ENCODE measurements at places on chromosomes 1 and 21. TPM values are rescaled to one million over a fixed set of nuclear protein-coding genes. Genes with fewer than 3 reads are reported as not detected.

GRCh38 chr1:6602669-6603237 lies at the start of gene KLHL21:
TSS of gene KLHL21 (minus strand) at chr1:6602869. CDS start at chr1:6602817, 52 bp downstream.
- H3K4me3 ChIP-seq: peak within 1 kb of the TSS; percentile 89
- H3K27me3 ChIP-seq: no peaks in the 10 kb centered on the region
- H3K36me3 ChIP-seq: peaks cover 15% of the 10 kb centered on the region
- peaks cover 11% of the 10 kb centered on the region for H3K4me1 ChIP-seq

DNA sequence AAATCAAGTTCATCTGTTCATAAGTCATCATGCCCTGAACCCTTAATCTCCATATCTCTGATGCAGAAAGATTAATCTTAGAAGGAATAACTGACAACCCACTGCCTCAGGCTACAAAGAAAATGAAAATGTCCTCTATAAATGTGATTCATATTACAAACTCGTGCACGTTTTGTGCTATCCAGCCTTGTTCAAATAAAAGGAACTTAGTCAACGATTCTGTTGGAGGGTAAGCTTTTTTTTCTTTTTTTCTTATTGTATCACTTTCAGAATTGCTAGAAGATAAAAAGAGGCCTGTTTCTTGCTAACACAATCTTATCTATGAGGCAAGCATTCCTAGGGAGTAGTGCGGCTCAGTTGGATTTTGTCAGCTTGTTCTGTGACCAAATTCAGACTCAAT lies 228.4 kb downstream of the TM2D1 start:
- no peak overlapping the region for H3K4me3 ChIP-seq
- DNase-seq: no peak
- no peaks in the 10 kb centered on the region for H3K4me1 ChIP-seq
- no peaks in the 10 kb centered on the region for H3K27me3 ChIP-seq
- H3K27ac ChIP-seq: no peak overlapping the region
- no peaks in the 10 kb centered on the region for H3K36me3 ChIP-seq

DNA sequence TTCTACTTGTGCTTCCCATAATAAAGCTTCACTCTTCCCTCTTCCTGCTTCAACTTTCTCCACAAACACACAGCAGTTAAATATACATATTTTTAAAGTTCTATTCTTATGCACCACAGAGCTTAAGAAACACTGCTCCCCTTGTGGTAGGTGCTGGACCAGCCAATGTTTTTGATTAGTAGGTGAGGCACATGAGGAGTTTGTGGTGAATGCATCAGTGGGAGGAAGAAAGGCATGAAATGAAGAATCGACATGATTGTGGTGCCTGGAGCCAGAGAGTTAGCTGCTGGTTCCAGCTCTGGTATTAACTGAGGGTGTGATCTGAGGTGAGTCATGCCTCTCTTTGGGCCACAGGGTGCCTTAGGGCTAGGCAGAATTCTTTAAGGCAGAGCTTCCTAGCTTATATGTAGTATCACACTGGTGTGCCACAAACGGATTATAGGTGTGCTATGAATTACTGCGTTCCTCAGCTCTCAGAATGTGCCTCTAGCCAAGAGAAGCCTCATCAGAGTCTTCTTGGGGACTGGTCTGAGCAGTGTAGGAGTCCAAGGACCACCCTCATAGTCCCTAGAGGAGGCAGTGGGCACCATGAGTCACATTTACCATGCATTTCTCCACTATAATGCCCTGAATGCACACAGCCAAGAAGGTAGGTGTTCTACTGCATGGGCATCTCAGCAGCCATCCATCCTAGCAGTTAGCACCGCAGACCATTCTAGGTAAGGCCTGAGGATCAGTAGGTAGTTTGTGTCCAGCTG lies 97.4 kb upstream of the SGIP1 start:
- no peak overlapping the region for H3K4me3 ChIP-seq
- H3K27ac ChIP-seq: no peak overlapping the region
- peak; percentile 46 for DNase-seq
- H3K4me1 ChIP-seq: peaks cover 6% of the 10 kb centered on the region

- H3K27ac ChIP-seq: no peak overlapping the region
- H3K27me3 ChIP-seq: no peaks in the 10 kb centered on the region
- no peaks in the 10 kb centered on the region for H3K4me1 ChIP-seq
- no peaks in the 10 kb centered on the region for H3K36me3 ChIP-seq
These were observed 120.0 kb downstream of the SETD4 start for GRCh38 chr21:35940074-35940927.

DNA sequence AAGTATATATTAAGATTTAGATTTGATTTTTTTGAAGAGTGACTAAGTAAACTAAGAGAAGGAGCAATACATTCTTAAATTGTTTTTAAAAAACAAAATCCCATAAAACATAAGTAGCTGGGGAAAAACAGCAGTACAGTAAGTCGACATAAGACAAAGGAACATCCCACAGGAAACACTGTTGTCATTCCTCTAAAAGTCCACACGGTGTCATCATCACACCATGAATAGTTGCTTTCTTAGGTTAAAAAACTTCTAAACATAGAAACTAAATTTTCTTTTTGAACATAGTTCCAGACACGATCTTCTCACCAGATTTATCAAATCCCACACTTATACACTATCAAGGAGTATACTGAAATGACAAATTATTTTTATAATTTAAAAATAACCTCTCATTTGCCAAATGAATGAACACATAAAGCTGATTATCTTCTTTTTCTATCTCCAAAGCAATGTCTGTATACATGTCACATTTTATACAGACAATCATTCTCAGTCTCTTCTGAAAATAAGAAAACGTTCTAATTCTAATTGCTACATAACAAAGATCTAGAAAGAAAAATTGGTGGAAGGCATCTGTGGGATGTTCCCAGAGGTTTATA lies 15.8 kb downstream of the ODF2L start:
- DNase-seq: peak; percentile 73
- H3K27ac ChIP-seq: no peak overlapping the region
- peaks cover 4% of the 10 kb centered on the region for H3K36me3 ChIP-seq
- H3K27me3 ChIP-seq: no peaks in the 10 kb centered on the region

- no peaks in the 10 kb centered on the region for H3K4me1 ChIP-seq
- H3K4me3 ChIP-seq: no peak overlapping the region
- no peak overlapping the region for H3K27ac ChIP-seq
- no peaks in the 10 kb centered on the region for H3K27me3 ChIP-seq
- H3K36me3 ChIP-seq: no peaks in the 10 kb centered on the region
- no peak for DNase-seq
These were observed 110.3 kb upstream of the CHRM3 start for GRCh38 chr1:239276051-239276450.

GRCh38 chr1:156436141-156437036 lies 64.2 kb downstream of the MEF2D start:
- no peak for DNase-seq
- peaks cover 14% of the 10 kb centered on the region for H3K4me1 ChIP-seq
- peaks cover 98% of the 10 kb centered on the region for H3K27me3 ChIP-seq
- peak overlapping the region; percentile 27 for H3K4me3 ChIP-seq

GRCh38 chr1:159652506-159652905 lies 61.9 kb downstream of the CRP start:
- DNase-seq: no peak
- H3K4me1 ChIP-seq: no peaks in the 10 kb centered on the region
- H3K27ac ChIP-seq: no peak overlapping the region
- no peaks in the 10 kb centered on the region for H3K36me3 ChIP-seq
- H3K27me3 ChIP-seq: peaks cover 35% of the 10 kb centered on the region

DNA sequence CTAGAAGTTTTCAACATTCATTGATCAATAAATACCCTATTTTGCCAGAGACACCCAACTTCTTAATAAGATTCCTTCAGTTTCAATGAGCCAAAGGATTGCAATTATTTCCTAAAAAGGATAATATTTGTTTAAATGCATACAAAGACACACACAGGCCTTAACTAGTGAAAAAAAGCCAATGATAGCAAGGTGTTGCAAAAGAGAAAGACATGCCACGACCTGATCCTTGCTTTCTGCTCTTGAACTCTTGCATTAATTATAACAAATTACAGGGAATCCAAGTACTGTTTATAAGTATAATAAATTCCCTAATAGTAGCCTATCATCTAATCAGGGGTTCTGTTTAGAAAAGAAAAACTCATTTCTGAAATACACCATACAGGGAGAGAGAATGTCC lies 131.1 kb downstream of the PTPN14 start:
- peak overlapping the region; percentile 46 for H3K27ac ChIP-seq
- no peak overlapping the region for H3K4me3 ChIP-seq
- H3K36me3 ChIP-seq: no peaks in the 10 kb centered on the region
- no peaks in the 10 kb centered on the region for H3K27me3 ChIP-seq
- DNase-seq: no peak

DNA sequence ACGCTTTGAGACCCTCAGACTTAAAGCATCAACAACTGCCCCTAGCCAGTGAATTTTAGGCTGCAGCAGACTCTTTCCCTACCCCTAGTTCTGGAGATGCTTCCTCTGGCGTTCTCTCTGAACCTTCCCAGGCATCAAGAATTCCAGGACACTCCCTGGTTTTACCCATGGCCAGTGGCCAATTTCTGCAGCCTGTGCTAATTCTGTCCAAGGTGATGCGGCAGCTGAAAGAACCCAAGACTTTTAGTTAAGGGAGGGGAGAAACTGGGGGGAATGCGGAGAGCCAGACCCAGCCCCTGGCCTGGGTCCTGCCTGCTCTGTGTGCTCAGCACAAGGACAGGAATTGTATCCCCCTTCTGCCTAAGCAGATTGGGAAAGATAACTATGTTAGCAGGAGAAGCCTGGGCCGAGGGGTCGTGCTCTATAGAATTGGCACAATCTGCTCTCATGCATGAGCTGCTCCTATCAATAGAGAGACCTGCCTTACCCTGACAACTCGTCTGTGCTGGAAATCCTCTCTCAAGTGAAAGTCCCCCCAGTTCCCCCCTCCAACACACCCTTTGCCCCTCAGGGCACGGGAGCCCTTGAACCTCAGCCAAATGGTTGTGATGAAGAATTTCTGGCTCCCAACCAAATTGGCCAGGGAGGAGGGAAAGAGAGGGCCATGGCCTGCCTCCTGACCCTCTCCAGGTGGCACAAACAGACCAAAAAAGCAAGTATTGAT lies 5.4 kb upstream of the GJA8 start:
- H3K4me1 ChIP-seq: no peaks in the 10 kb centered on the region
- no peak overlapping the region for H3K4me3 ChIP-seq
- H3K36me3 ChIP-seq: no peaks in the 10 kb centered on the region

DNA sequence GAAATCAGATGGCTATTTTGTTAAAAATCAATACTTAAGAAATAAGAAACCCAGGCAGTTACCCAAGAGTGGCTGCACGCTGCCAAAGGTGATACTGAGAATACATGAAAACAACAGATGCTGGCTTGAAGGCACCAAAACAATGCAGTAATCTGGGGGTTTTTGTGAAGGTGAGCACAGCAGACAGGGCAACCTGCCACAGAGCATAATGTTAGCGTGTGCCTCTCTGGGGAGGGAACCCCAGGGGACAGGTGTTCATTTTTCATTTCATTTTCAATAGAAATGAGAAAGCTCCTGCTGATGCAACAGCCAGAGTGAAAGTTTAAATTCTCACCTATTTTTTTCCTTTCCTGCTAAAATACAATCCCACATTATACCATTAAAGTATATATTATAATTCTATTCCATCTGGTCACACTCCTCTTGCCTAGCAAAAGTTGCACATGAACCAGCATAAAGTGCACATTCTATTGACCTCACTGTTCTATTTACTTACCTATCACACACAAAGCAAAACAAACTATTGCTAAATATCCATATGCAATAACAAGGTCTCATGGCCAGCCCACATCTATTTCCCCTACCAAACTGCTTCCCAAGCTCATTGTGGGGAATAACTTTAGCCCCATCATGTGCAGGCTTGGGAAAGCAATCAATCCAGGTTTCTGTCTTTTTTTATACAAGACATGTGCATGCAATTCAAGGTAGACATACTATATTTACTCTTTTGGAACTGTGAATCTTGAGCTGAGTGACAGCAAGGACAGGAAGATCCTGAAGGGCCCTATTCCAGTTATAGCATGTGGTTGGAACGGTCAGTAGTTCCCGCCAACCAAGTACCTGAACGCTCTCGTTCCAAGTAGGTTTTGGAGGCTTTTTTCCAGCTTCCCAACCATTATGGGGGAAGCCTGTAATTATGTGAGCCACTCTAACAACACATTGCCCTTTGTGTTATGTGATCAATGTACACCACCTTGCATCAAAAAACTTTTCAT lies 173.6 kb downstream of the RERE start:
- no peaks in the 10 kb centered on the region for H3K27me3 ChIP-seq
- no peak for DNase-seq
- peaks cover 10% of the 10 kb centered on the region for H3K36me3 ChIP-seq
- no peak overlapping the region for H3K4me3 ChIP-seq

DNA sequence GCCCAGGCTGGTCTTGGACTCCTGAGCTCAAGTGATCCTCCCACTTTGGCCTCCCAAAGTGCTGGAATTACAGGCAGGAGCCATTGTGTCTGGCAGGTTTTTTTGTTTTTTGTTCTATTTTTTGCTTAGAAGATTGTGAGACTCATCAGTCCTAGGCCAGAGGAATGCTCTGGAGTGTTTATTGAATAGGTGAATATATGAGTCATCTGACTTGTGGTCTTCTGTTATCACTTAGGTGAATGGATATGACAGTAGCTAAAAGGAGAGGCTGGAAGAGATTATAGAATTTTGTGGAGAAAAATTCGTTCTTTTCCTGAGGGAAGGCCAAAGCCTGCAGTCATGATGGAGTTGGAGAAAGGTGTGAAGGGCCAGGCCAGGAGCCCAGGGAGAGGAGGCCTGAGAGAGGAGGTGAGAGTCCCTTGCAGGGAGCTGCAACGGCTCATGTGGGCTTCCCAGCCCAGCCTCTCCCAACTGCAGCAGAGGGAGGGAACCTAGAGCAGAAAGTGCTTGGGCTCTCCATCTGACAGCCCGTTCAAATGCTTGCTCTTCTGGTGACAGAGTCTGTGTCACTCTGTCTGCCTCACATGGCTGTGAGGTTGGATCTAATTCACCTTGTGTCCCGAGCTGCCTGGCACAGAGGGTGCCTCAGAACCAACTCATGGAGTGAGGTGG lies 31.6 kb upstream of the ACOT11 start:
- H3K4me3 ChIP-seq: no peak overlapping the region
- H3K27me3 ChIP-seq: no peaks in the 10 kb centered on the region
- H3K36me3 ChIP-seq: no peaks in the 10 kb centered on the region

DNA sequence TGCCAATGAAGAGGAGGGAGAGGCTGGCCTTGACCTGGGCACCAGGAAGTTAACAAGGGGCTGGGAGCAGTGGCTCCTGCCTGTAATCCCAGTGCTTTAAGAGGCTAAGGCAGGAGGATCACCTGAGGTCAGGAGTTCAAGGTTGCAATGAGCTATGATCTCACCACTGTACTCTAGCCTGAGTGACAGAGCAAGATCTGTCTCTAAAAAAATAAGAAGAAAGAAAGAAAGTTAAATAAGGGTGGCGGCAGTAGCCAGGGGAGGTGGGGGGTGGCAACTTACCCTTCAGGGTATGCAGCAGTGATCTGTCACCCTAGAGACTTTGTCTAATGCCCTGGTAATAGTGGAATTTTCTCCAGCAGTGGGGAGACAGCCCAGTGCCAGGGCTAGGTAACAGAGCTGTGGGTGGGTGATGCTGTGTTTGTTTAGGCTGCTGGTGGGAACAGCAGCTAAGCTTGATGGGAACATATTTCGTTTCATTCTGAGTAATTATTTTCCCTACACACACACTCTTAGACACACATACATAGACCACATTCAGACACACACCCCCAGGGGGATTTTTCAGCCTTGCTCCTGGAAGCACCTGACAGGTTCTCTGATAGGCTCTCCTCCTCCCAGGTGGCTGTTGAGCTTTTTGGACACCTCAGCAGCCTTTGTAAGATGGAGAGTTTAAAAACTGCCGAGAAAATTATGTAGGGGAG lies 11.3 kb upstream of the SYT6 start:
- H3K27me3 ChIP-seq: no peaks in the 10 kb centered on the region
- DNase-seq: no peak
- H3K4me1 ChIP-seq: peaks cover 3% of the 10 kb centered on the region
- H3K36me3 ChIP-seq: no peaks in the 10 kb centered on the region

PLEKHA6 gene
- 0.70 TPM for total RNA-seq

PLA2G2D gene
- total RNA-seq: not detected

COL6A2 gene
- 15.0 TPM for total RNA-seq

MAEL gene
- not detected for total RNA-seq

All from A673 (cell line).